ENCODE measurements at places on chromosomes 5 and 9.
A peak's percentile ranks its signal among the peaks of the same experiment; 100 is the strongest.

DNA sequence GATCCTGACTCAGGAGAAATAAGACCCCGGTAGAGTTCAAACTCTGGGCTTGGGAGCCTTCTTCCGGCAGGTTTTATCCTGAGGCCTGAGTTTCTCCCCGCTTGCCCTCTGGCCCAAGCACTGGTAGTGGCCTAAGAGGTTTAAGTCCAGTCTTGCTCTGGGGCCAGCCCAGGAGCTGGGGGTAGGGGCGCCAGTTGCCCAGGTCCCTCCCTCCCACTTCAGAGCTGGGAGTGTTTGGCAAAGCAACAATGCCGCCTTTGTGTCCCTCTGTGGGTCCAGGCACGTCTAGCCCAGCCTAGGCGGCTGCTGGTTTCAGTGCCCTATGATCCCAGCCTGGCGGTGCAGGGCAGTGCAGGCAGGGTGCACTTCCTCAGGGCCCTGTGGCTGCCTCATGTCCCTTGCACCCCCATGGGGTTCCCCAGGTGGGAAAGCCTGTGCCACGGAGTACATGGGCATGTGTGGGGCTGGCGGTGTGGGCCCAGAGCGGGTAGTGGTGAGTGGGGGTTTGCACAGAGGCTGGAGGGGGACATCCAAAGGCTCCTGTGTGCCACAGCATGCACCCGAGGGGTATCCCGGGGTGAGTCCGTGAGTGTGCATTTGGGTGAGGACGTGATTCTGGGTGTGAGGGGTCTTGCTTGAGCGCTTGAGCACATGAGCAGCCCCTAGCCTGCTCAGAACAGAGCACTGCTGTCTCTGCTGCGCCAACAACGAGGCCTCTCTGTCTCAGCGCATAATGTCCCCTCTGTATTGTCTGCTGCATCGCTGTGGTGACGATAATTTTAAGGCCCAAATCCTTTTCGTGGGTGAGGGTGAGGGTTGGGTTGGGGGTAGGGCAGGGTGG, 61.7 kb upstream of the PSD2 start:
- DNase-seq = no peak

DNA sequence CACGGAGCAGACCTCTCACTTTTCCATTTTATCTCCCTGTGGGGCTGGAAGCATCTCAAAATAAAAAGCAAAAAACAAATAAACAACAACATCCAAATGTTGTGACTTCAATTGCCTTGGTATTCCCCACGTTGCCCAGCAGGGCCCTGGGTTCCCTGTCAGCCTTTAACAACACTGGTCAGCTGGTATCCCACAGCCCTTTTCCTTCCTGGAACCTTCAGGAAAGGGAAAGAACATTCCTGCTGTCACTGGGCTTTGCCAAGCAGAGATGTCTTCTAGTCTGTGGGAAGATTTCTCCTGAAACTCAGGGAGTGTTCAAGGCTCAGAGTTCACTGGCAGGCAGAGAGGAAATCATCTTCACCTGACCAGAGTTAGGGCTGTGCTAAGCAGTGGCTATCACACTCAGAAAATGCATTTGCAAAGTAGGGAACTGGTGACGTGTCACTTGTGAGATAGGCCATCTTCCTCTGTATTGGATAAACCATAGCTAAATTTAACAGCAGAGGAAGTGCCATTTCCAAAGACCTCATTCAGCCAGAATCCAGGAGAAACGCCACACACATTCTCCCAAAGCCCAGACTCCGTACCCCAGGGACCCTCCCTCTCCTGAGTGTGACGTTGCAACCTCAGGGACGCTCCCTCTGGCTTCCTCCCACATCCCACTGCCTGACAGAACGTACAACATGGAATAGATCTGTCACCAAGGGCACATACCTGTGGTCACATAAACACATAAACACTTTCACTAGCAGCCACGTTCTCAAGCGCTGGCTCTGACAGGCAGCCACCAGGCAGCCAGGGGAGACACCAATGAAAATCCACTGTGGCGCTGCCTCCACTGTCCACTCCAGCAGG, 274.0 kb upstream of the DAPK1 start:
- no peak for DNase-seq

GRCh38 chr5:619444-619843, 7.3 kb downstream of the CEP72 start:
- DNase-seq = no peak

- DNase-seq = no peak
Observed at GRCh38 chr5:3456121-3456681, 139.4 kb upstream of the IRX1 start.

DNA sequence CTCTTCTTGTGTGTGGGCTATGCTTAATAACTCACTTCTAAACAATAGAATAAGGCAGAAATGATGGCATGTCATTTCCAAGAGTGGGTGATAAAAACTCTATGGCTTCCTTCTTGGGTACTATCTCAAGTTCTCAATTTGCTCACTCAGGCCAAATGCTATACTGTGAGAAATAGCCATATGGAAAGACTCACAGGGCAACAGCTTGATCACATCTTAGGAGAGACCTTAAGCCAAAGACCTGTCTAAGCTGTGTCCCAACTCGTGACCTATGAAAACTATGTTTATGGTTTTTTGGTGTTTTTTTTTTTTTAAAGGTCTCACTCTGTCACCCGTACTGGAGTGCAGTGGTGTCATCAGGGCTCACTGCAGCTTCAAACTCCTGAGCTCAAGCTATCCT, 2.1 kb upstream of the UIMC1 start:
- DNase-seq = no peak

DNA sequence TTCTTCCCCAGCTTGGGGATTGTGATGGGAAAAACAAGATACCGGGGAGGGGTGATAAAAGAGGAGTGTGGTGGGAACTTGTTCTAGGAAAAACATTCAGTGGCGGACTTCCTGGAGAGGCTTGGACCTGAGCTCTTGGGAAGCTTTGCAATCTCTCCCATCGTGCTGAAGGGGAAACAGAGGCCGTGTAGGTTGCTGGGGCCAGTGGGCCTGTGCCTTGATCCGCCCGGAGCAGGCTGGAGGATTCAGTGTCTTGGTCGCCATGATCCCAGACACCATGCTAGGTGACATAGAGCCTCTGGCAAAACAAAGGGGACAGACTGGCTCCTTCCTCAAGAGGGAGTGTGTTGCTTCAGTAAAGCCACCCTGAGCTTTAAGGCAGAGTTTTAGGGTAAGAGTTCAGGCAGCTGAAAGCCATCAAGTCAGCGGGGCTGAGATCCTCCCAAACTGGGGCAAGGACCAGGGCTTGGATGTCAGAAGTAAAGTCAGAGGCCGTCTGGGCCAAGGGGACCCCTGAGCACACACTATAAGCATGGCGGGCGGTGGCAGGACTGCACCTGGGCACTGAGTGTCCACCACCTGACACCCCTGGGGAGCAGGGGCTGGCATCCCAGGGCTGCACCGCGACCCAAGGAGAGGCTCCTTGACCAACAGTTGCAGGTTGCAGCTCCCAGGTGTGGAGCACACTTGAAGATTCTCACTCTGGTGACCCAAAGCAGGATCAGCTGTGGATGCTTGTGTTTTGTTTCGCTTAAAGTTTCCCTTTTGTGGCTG, 44.7 kb downstream of the TRIP13 start:
- no peak for DNase-seq

DNA sequence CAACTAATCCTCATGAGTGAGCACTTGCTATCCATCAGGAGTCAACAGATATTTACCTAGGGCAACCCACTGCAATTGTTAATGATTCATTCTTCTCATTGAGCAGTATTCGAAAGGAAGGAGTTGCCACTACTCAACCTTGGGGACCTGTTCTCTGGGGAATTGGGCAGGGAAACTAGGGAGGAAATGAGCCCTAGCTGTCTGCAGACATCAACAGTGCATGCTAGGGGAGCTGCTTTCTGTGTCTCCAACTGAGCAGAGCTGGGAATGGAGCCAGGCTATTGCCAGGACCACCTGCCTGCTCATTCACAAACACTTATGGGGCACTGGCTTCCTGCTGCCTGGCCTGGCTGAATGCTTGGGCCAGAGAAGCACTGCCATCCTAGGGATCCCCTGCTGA, 183.4 kb downstream of the TMEM38B start:
- DNase-seq = peak; percentile 96

GRCh38 chr9:76136986-76137385, 246.5 kb downstream of the PCSK5 start:
- DNase-seq = no peak

DNA sequence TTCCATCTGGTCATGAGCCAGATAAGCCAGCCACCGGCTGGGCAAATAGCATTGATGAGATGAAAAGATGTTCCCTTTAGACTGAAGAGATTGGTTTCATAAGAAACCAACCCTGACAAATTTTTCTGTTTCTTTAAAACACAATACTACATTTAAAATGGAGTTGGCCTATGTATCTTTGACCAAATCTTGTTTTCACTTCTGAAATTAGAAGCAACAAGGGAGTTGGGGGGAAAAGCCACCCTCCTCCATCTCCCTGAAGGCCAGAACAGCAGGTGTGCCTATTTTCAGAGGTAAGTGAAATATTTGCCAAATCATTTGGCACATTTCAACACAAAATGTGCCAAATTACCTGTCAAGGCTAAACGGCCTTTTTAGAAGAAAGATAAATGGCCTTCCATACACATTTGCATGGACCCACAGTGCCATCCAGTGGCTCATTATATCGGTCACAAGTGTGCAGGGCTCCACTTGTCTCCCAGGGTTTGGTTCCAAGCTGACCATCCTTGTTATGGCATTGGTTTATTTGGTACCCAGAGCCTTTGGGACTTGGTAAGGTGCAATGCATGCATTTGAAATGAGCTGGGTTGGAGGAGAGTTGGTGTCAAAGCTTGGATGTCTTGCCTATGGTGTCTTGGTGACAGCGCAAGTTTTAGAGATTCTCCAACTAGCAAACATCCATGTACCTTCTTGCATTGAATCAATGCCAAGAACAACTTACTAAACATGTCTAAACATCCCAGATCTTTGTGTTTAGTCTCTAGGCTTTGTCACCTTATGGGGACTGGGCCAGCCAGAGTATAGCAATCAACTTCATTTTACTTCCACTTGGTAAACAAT, 372.0 kb upstream of the KIF2A start:
- DNase-seq = peak; percentile 92

DNA sequence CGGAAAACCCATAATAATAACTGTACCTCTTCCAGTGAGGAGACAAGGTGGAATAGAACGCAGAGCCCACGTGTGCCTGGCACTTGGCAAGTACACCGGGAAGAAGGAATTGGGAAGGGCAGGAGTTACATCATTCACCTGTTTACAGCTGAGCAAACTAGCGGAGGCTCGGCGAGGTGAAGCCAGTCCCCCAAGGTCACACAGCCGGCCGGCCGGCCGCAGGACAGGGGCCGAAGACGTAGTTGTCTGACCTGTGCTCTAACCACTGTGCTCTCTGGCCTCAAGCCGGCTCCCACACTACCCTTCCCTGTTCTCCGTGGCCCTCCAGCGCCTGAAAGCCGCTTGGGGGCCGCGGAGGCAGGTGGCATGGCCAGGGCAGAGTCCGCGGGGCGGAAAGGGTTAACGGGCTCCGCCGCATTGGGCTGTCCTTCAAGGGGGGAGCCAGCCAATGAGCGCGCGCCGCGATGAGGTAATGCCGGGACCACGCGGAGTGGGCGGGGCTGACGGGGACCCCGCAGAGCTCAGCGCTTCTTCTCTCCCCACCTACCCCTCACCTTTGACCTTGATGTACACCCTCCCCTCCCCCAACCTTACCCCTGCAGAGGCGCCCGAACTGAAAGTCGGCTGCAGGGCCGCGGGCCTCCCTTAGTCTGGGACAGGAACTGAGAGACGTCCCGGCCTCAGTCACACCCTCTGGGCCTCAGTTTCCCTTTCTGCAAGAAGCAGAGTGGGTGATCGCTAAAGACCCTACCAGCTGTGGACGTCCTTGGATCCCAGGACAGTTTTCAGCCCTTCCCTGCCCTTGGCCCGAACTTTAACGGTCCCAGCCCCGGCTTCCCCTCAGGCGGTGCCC, 125.1 kb downstream of the C9orf50 start:
- DNase-seq = peak; percentile 92

GRCh38 chr5:31100047-31100575, 93.4 kb upstream of the CDH6 start:
- no peak for DNase-seq

DNA sequence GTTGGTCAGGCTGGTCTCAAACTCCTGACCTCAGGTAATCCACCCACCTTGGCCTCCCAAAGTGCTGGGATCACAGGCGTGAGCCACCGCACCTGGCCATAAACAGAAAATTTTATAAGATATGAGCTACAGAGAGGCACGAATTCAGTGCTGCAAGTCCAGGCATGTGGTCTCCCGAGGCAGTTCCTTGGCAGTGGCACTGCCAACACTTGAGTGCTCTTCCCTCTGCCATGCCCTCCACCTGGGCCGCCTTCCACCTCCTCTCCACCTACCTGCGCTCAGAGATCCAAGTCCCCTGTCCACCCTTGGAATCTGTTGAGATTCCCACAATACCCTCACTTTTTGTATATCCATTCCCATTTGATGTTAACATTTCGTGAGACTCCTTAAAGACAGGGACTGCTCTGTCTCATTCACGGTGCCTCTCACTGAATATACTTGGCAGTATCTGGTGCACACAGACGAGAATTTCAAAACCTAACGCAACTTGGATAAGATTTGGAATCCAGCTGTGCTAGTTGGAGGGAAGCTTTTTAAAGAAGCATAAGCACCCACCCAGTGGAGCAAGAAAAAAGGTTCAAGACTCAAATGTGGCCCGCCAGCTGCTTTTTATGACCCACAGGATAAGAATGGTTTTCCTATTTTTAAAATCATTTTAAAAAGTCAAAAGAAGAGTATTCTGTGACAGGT, 68.3 kb downstream of the DCP2 start:
- DNase-seq = no peak

GRCh38 chr5:133111299-133111698, 59.5 kb downstream of the HSPA4 start:
- DNase-seq = peak; percentile 51

- no peak for DNase-seq
Observed at GRCh38 chr5:4883360-4883759, 256.8 kb upstream of the ADAMTS16 start.

DNA sequence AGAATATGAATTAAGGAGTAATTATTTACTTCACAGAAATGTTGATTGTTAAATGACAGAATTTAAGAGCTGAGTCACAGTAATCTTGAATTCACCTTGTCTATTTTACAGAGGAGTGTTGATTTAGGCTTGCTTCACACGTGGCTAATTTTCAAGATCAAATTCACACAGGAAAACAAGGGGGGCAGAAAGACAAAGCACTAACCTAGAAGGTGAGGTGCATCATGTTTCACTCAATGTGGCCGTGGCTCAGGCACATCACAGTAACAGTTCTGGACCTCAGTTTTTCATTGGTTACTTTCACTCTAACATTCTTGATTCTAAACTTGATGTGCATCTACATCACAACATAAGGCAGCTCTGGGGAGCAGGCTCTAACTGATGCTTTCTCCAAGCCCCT, 69.6 kb upstream of the GNAQ start:
- DNase-seq = no peak
